Spleen (tissue), 13 donors: ENCODE measurements at places on chromosomes 7 and 10. TPM values are rescaled to one million over a fixed set of nuclear protein-coding genes. Genes with fewer than 3 reads are reported as not detected.

NUTM2D gene
- 5.5 TPM for total RNA-seq

DNA sequence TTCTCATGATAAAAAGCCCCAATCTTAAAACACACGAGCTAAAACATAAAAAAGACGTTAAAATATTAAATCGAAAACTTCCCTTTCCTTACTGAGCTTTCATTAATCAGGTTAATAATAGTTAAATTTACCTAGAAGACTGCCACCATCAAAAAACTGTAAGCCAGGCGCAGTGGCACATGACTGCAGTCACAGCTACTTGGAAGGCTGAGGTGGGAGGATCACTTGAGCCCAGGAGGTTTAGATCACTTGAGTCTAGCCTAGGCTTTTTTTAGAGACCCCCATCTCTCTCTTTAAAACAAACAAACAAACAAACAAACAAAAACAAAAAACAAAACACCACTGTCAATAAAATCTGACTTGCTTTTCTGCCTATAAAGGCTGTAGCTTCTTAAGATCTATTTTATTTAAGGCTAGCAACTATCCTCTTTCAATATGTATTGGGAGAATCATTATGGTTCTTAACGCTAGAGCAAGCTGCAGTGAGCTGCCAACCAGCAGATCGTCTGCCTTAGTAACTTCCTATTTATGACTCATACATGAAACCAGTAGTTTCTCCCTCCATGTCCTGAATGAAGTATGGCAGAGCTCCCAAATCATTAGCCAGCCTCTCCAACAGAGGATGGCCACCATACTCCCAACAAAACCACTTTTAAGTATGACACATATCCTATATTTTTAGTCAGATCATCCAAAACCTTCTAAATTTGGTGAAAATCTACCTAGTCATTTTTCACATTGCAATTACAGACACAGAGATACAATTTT lies 163.7 kb downstream of the SRPK2 start:
- peaks cover 19% of the 10 kb centered on the region for H3K4me1 ChIP-seq
- peaks cover 8% of the 10 kb centered on the region for H3K36me3 ChIP-seq
- H3K27ac ChIP-seq = no peak overlapping the region
- no peak overlapping the region for H3K4me3 ChIP-seq
- H3K27me3 ChIP-seq = no peaks in the 10 kb centered on the region
- DNase-seq = no peak

PLAC9 gene
- total RNA-seq = 1.0 TPM

DNA sequence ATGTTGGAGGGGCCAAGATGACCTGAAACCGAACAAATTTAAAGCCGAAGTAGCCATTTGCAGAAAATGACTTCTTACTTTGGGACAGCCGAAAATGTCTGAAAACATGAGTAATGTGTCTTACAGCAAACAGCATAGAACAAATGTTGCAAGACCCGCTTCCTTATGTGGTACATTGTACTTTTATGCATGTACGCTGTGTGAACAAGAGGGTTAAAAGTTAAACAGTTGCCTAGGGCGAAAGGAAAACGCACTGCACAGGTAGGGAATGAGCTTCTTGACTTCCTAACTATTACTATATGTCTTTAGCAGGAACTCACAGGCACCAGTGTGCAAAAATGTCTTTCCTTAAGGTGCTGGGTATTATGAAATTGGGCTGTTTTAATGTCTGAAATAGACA lies 303.5 kb upstream of the MGMT start:
- H3K36me3 ChIP-seq = no peaks in the 10 kb centered on the region
- no peak overlapping the region for H3K27ac ChIP-seq
- no peaks in the 10 kb centered on the region for H3K27me3 ChIP-seq
- H3K4me1 ChIP-seq = no peaks in the 10 kb centered on the region
- no peak for DNase-seq

GRCh38 chr10:29969255-29970011 lies 90.0 kb downstream of the JCAD start:
- H3K27me3 ChIP-seq = no peaks in the 10 kb centered on the region
- H3K4me1 ChIP-seq = no peaks in the 10 kb centered on the region
- H3K4me3 ChIP-seq = no peak overlapping the region
- no peaks in the 10 kb centered on the region for H3K36me3 ChIP-seq
- DNase-seq = no peak
- H3K27ac ChIP-seq = no peak overlapping the region
